A549 treated with GW870086 at 1 μM for 4 hours (cell line): ENCODE measurements at places on chromosomes 12 and 14. TPM values are rescaled to one million over a fixed set of nuclear protein-coding genes. Genes with fewer than 3 reads are reported as not detected.

Gene RD3L
- total RNA-seq = not detected in 5 replicates

Gene GLIPR1L2
- 0.11 to 0.24 TPM (median 0.22 TPM) in 5 replicates for total RNA-seq

Gene CYP46A1
- 0.07 to 0.42 TPM (median 0.16 TPM) in 5 replicates for total RNA-seq

Gene KRT75
- total RNA-seq = 0.08 to 0.26 TPM (median 0.10 TPM) in 5 replicates

Gene TAS2R20
- 0.09 to 0.21 TPM in 2 of 5 replicates, not detected in the others for total RNA-seq
